ENCODE measurements at places on chromosomes 13 and 19.

DNA sequence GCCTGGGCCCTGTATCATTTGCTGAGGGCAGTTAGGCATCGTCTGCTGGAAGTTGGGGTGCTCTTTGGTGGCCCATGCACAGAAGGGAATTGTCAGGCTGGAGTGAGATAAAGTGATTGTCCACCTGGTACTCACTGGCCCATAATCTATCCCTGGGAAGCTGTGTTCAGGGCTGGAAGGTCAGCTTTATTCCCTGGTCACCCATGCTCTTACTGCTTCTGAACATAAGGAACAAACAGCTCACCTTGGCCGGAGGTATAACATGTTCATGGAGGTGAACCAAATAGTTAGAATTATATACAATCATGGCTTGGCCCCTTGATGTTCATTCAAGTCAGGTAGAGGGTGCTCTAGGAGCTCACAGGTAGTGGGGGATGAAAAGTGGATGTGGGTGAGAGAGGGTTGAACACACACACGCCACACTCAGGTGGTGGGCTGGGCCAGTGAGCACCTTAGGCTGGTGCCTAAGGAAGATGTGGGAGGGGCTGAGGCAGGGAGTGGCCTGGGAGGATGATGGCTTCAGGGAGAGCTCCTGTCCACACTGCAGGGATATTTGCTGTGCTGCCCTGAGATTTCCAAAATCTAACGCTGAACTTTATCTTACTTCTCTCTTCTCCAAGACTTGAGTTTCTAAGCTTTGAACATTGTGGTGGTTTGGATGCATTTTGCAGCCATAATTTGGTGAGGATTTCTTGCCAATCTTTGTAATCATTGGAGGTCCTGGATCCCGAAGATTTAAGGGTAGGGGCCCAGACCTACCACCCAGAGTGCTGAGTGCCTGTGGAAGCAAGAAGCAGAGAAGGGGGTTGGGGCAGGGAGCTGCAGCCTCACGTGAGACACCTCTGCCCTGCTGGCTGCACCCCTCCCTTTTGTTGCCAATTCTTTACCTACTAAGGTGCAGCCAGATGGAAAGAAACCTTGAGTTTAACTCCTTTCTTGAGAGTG, 420.6 kb downstream of the ZNF536 start:
- DNase-seq, result no peak

DNA sequence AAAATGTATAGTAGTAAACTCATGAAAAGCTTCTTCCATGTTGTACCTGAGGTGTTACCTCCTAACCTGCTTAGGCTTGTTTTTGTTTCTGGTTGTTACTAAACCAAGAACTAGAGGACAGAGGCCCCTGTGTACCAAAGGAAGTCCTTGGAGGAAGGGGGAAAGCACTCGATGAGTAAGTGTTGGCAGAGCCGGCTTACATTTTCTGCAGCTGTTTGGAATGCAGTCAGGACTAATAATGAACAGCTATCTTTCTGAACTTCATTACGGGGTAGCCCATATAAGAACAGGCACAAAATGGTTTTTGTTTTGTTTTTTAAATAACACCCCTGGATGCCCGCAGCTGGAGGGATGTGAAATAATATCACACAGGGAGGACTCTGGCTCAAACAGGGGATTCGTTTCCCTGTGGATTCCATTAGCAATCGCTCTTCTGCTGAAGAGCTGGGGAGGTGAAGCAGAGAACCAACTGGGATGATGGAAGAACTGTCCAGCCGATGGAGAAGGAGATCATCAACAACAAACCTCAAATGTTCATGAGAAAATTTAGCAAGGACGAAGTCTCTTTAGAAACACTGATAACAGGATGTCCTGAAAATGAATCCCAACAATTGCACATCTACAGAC, 214.2 kb upstream of the MAB21L1 start:
- DNase-seq, result no peak

DNA sequence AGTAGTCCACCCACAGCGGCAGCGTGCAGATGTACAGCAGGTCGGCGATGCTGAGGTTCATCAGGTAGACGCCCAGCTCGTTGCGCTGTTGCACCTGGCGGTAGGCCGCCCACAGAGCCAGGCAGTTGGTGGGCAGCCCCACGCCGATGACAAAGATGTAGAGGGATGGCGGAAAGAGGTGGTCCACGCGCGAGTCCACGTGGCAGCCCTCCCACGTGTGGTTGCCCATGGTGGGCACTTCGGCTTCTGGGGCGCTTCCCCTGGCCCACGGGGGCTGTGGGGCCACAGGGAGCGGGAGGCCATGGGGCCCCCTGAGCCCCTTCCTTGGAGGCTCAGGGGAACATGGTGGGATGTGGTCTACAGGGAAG, 7.0 kb upstream of the OPA3 start:
- DNase-seq, result no peak

- DNase-seq, result no peak
Measured at GRCh38 chr19:8143041-8143440, 6.4 kb downstream of the FBN3 start.

GRCh38 chr13:77409412-77409811, 82.5 kb upstream of the MYCBP2 start:
- DNase-seq, result no peak

DNA sequence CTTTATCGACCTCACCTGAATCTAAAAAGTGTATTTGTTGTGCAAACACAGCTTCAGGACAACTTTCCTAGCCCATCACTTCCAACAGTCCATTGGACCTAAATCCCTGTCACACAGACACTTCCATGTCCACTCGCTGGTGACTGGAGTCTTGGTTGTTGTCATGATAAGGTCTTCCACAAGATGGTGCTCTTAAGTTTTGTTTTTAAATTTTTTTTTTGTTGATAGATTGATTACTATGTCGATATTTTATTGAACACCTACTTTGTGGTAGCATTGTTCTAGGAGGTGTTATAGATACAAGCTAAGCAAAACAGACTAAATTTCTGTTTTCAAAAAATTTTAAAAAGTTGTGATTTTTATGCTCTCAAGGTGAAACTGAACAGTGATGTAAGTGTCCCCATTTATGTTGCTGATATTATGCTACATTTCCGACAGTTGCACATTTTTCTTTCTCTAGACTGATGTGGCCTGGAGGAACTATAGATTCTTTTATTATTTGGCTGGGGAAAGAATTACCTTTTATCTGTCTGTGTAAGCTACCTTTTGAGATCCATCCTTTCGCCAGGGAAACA, 8.1 kb upstream of the ERICH6B start:
- no peak for DNase-seq

DNA sequence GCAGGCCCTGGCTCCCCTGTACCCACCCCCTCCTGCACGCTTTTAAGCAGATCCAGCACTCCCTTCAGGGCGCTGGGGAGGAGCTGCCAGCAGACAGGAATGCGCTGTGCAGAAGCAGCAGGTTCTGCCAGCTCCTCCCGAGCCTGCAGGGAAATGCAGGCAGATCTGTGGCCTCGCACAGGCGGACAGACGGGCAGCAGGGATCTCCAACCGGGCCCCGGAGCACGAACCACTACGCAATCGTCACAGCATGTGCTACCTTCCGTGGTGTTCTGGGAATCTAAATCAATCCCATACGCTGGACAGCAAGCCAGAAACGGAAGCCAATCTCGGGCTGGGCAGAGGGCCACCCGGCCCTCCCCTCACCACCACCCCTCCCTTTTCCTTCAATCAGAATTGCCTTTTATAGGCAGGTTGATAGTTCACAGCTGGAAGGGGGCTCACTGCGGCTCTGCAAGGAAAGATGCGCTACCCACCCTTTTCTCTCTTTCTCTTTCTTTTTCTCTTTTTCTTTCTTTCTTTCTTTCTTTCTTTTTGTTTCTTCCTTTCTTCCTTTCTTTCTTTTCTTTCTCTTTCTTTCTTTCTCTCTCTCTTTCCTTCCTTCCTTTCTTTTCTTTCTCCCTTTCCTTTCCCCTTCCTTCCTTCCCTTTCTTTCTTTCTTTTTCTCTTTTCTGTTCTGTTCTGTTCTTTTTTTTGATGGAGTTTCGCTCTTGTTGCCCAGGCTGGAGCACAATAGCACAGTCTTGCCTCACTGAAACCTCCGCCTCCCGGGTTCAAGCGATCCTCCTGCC, 99.9 kb downstream of the GNG7 start:
- DNase-seq, result no peak

GRCh38 chr19:5052515-5052914, 83.6 kb downstream of the KDM4B start:
- no peak for DNase-seq

DNA sequence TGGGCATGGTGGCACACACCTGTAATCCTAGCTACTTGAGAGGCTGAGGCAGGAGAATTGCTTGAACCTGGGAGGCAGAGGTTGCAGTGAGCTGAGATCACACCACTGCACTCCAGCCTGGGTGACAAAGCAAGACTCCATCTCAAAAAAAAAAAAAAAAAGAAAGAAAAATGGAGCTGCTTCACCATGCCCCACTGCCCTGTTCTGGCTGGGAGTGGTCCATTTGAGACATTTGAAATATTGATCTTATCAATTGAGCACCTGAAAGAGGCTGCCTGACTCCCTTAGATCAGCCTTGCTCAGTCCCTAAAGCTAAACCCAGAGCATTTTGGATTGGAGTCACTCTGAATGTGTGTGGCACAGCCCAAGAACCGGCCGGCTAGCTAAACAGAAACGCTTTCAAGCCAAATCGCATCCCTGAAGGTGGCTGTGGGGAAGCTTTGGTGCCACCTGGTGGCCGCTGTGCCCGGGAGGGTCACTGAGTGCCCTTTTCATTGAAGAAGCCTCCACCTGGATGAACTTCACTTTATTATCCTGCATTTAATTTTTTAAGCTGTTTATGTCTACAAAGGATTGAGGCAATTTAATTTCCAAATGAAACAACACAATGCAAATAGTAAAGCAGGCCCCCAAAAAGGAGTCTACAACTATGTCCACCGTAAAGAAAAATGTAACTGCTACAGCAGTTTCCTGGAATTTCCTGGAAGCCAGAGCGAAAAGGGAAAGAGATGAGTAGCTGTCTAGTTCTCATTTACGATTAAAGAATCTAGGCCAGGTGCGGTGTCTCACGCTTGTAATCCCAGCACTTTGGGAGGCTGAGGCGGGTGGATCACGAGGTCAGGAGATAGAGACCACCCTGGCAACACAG, 53.1 kb upstream of the SERPINE3 start:
- DNase-seq, result peak; percentile 44

DNA sequence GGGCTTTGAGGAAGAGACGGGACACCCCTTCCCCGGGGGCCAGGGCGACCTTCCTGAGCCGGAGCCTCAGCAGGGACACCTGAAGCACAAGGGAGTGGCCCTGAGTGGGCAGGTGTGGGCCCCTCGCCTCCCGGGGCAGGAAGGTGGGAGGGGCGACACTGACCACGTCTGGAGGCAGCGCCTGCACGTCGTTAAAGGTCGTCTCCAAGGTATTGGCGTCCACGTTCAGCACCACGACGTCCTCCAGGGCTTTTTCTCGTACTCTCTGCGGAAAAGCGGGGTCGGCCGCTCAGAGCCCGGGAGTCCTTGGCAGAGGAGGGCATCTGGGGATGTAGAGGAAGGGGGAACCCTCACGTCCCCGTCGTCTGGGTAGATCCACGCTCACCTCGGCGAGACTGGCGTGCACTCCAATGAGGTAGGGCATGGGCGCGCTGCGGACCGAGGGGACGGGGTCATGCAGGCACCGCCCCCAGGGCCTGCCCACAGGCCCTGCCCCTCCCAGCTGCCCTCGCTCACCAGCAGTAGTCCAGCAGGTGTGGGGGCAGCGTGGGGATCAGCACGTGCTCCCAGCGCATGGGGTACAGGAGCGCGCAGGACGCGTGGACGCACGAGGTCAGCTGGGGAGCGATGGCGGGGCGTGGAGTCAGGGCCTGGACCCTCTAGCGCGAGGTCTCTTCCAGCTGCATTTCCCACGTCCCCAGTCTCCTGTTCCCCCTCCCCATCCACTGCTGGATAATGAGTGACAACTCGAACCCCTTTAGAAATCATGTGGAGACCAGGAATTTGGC, 6.1 kb downstream of the DENND1C start:
- DNase-seq, result no peak
